AG04449 (cell line): ENCODE measurements at places on chromosomes 7 and 10.

- DNase-seq, result no peak
Observed at GRCh38 chr10:119680050-119680449, 28.9 kb downstream of the BAG3 start.

GRCh38 chr7:79453266-79453557 lies 255 bp downstream of the MAGI2 start:
- DNase-seq, result no peak

- DNase-seq, result no peak
Observed at GRCh38 chr10:74306227-74306982, 155.4 kb downstream of the ADK start.

DNA sequence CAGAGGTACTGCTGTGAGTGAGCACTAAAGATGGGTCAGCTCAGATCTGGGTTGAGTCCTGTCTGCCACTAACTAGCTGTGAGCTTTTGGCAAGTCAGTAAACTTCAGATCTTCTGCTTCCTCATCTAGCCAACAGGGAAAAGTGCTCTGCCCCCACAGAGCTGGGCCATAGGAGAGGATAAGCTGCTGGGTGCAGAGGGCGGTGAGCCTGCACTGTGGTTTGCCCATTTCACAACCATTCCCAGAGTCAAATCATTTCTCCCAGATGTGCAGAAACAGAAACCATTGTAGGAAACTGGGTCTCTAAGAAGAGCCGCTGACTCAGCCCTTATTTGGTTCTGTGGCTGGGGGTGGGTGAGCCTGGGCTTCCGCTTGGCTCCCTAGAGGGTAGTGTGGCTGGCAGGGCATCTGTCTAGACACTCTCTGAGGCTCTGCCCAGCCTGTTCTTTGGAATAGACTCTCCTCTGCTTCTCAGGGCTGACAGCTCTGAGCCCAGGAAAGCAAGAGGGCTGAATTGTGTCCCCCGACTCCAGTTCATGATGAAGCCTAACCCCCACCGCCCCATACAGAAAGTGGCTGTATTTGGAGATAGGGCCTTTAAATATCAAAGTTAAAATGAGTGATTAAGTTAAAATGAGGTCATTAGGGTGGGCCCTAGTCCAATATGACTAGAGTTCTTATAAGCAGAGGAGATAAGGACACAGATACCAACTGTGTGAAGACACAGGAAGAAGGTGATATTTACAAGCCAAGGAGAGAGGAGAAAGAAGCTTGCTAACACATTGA lies 29.5 kb upstream of the ARHGAP22 start:
- DNase-seq, result peak; percentile 49

DNA sequence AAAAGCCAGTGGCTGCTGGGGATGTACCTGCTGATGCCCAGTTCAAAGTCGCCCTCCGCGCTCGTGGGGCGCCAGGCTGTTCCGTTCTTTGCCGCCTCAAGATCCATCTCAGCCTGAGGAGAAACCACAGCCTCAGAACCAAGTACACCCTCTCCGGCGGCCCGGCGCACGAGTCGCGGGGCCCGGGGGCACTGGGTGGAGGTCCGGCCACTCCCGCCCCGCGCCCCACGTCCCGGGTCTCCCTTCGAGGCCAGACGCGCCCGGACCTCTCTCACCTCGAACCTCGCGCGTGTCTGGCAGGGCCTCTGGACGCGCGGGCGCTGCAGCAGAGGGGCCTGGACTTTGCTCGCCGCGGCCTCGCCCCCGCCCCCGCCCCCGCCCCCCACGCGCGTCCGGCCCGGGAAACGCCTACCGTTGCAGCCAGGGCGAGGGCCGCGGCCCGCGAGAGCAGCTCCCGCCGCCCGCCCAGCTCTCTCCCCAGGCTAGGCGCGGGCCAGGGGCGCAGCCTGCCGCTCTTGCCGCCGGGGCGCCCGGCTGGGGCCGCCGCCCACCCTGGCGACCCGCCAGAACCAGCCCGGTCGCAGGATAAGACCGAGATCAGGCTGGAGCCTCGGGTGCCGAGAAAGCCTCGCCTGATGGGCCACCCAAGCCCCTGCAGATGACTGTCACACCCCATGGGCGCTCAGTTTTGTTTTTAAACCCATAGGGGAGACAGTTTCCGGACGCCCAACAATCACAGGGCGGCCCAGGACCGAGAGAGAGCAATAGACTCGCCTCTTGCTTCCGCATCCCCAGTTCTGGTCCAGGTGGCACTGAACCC lies at the start of gene ABCB4:
Gene ABCB4 (minus strand): TSS at position 322 of the 820 bp plus-strand sequence. CDS start 215 bp downstream, at position 107.
- DNase-seq, result no peak

GRCh38 chr10:110137142-110137545 lies 70.3 kb upstream of the MXI1 start:
- peak; percentile 38 for DNase-seq

DNA sequence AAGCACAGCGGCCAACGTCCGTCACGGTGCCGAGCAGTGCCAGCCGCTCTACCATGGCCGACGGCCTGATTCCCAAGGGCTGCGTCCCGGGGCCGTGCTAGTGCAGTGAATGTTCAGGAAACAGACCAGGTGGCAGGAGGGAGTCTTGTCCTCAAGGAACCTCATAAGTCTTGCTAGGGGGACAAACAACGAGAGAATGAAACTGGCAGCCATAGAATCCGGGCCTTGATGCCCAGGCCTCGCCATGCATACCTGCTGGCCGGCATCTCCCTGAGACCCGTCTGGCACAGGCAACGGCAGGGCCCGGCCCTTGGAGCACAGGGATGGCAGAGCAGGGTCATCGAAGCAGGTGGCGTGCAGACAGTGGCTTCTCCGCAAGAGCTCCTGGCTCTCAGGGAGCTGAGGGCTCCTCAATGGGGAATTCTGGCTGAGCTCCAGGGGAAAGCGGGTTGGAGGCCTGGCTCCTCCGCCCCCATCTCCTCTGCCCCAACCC lies 58.8 kb downstream of the DIP2C start:
- no peak for DNase-seq

- DNase-seq, result no peak
Observed at GRCh38 chr7:127245002-127245401, 7.7 kb downstream of the GRM8 start.

DNA sequence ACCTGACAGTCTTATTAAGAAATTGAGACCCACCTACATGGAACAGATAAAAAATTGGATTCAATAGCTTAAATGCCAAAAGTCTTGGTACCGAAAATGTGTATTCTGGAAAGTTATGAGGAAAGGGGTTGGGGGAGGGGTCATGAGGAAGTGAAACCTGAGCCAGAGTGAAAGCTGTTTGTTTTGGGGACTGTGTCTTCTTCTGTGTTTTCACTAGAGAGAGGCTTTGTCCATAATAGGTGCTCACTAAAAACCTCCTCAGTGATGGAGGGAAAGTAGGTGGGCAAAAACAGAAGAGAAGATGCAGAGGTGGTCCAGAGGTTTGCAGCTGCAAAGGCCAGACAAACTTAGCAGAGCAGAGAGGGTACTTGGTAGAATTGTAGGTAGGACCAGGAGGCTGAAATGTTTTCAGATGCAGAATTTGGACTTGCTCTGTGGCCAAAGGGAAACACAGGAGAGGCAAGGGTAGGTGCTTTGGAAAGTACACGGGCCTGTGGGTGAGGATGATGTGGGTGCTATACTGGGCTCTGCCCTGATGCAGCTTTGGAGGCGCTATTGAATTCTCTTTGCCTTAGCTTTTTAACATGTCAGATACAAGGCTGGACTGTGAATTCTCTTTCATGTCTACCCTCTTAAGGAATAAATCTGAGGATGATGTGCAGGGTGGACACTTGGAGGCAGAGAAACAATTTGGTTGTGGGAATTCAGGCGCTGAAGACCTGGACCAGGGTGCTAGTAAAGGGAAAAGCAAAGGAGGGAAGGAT lies 254.6 kb downstream of the PTEN start:
- DNase-seq, result no peak

DNA sequence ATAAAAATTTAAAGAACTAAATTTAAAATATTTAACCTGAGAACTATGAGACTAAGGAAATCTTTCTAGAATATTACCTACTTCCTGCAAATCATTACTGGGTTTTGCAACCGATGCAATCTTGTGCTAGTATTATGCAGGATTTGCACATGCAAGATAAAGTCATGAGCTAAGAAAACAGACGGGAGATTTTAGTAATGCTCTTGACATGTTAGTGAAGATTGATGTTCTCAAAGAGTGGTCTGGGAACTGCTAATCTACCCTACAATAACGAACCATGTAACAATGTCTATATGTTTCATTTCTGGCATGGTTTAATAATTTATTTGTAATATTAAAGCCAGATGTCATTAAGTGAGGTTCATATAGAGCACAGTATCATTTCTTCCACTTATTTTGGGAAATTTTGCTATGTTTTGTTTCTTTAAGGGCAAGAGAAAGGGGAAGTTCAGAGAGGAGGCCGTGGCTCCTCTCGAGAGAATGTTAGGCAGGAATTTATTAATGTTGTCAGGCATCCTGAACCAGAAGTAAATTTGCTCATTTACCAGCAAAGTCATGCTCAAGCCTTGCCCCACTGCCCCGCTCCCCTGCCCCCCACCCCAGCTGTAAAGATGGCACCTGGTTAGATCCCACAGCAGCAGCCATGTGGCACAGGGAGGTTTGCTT lies 22.8 kb downstream of the LRRC17 start:
- DNase-seq, result no peak
